ENCODE measurements at places on chromosomes 1 and 21.

DNA sequence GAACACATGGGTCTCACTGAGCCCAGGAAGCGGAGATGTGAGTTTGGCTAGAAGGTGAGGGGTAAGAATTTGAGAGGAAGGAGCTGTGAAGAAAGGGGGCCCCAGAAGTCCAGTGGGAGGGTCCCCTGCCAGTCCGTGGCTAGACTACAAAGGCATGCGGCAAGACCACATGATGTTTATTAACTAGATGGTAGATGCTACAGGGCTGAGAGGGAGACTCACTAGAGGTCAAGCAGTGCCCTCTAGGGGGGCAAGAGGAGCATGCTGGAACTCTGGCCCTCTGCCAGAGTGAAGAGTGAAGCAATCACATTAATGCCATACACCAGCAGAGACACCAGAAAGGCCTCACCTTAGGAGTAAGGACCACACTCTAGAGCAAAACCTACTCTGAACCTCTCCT lies 12.2 kb downstream of the KIAA0319L start:
- DNase-seq, result peak; percentile 57

GRCh38 chr1:118841521-118841920 lies 146.6 kb downstream of the TBX15 start:
- no peak for DNase-seq

DNA sequence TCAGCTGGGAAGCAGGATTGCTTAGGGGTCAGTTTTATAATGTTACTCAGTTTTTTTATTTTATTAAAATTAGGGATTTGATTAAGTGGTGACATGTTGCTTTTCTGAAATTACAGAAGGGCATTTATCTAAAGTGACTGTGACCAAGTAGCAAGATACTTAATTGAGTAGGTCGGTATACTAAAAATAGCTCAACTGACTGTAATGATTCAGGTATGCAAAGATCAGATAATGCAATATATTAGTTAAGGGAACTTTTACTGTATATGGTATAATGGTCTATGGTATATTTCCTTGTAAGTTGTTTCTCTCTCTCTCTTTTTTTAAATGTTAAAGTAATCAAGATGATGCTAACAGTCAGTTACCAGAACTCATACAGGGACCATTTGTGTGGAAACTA lies 26.2 kb downstream of the RLF start:
- no peak for DNase-seq

- no peak for DNase-seq
These were observed 2.0 kb upstream of the OR2AK2 start for GRCh38 chr1:247962911-247963588.

GRCh38 chr1:176241385-176242015 lies 34.4 kb upstream of the COP1 start:
- DNase-seq, result peak; percentile 86

- DNase-seq, result peak; percentile 91
These were observed 202.1 kb upstream of the SGIP1 start for GRCh38 chr1:66331658-66332547.

GRCh38 chr1:34162852-34163766 lies 1.9 kb downstream of the CSMD2 start:
- DNase-seq, result peak; percentile 76

- DNase-seq, result peak; percentile 77
These were observed 52.3 kb downstream of the BCAR3 start for GRCh38 chr1:93629101-93630059.

- DNase-seq, result no peak
These were observed 411.0 kb upstream of the NEGR1 start for GRCh38 chr1:72693376-72693775.

DNA sequence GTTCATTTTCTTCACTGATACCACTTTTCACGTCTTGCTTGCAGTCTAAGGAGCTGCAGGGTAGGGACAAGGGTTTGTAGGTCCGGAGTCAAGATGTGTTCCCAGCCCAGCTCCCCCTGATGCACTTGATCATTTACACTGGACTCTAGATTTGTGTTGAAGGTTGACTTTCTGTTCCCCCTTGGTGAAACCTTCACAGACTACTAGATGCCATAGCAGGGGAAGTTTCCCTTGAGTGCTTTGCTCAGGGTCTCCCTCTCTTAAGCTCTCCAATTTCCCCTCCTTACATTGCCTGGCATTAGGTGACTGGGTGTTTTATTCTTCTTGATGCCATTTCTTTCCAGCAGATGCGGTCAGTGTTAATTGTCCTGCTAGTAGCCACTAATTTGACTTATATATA lies 8.0 kb upstream of the RAB3GAP2 start:
- DNase-seq, result no peak

GRCh38 chr1:205430696-205431305 lies 8.9 kb upstream of the LEMD1 start:
- DNase-seq, result peak; percentile 41

DNA sequence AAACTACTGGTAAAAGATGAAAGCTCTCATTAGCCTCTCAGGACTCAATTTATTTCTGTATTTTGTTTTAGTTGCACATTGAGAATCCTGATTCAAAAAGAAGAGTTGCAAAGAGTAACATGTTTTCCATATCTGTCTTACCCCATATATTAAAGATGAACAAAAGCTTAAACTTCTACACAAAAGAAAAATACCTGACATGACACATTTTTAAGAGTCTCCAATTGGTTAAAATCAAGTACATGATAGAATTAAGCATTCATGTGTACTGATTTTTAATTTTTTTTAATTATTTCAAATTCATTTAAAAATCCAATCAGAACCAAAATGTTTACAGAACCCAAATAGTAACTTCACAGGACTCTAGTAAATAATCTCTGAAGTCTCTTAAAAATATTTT lies 72.0 kb downstream of the FOXJ3 start:
- DNase-seq, result no peak

DNA sequence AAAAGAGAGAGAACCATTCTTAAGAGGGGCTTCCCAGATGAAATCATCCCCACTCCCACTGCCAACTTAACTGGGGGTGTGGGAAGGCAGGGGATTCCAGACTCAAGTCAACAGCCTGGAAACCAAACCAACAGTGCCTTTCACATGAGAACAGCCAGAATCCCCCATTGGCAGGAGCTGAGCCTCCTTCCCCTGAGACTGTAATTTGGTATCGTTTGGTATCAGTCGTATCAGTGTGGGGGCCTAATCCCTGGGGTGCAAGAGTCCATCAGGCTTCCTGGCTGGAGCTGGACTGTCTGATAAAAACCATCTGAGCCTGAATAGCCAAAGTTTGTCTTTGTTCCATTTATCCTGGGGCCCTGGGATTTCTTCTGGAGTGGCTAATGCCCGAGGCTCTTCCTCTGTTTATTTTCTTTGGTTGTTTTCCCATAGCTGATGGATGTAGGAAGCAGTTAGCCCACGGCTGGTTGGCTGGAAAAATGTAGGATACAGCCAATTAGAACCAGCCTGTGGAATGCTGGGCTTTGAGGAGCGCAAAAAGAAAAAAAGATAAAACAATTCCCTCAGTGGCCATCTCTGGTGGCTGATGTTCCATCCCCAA lies 84.6 kb downstream of the LAMC2 start:
- DNase-seq, result peak; percentile 98

GRCh38 chr1:202860744-202861419 lies 28.1 kb downstream of the RABIF start:
- DNase-seq, result peak; percentile 65

- peak; percentile 82 for DNase-seq
These were observed 38.2 kb downstream of the ETS2 start for GRCh38 chr21:38843806-38844503.

DNA sequence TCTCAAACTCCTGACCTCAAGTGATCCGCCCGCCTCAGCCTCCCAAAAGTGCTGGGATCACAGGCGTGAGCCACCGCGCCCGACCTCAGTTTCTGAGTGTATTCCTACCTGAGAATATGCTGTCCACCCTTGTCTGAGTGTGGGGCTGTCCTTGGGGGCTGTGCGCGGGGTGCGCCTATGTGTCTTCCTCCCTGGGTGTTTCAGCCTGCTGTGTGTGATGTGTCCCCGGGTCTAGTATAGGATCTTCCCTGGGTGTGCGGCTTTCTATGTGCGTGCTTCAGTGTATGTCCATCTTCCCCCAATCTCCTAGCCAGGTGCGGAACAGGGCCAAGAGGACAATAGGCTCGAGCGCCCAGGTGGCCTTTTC lies 8.3 kb upstream of the ID3 start:
- DNase-seq, result no peak

- no peak for DNase-seq
These were observed 55.0 kb downstream of the MPZL1 start for GRCh38 chr1:167776616-167777268.

DNA sequence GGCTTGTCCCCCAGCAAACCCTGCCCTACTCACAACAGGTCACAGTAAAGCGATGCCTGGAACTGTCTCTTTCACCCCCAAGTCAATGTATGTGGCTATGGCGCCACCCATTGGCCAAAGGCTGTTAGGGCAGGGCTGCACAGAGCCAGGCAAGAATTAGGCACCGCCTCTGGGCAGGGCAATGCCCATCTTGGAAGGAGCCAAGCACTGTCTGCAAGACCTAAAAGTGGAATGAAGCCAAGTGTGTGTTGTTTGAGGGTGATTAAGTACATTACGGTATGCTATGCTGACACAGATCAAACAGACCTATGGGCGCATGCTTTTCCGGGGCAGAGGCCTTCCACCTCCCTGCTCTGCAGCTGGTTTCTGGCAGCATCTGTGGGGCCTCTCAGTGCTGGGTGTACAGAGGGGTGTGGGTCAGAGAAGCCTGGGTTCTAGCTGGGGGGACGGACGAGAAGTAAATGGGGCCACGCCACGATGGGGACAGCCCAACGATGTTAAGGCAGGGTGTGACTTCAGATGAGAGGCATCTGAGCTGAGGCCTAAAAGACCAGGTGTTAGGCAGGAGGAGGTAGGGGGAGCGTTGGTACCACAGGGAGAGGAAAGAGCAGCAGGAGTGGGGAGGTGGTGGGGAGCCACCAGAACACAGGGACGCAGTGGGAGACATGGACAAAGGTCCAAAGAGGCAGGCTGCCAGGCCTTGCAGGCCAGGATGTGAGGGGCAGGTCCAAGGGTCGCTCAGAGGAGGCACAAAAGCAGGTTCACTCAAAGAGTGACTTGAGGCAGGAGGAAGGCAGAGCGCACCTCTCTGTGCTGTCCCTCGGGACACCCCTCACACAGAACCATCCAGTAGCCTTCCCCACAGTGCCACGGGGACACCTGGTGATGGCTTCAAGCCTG lies 49.8 kb downstream of the ACOT7 start:
- peak; percentile 79 for DNase-seq

GRCh38 chr1:6534248-6534822 lies 20.0 kb downstream of the NOL9 start:
- no peak for DNase-seq

DNA sequence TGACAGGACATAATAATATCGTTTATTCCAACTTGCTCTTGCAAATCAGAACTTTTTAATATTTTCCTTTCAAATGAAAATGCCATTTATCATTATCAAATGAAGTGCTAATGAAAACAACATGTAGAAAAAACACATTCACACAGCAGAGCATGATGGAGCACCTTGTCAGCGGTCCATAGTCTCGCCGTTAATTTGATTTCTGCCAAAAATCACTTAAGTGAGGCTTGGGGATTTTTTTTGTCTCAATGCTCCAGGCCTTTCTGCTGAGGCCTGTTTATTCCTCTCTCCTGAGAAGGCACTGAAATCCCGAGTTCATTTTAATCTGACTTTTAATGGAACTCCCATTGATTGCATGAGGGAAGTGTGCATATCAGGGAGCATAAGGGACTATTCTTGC lies 122.5 kb downstream of the ELAVL4 start:
- no peak for DNase-seq

- DNase-seq, result no peak
These were observed 719 bp upstream of the PARS2 start for GRCh38 chr1:54764922-54765561.

DNA sequence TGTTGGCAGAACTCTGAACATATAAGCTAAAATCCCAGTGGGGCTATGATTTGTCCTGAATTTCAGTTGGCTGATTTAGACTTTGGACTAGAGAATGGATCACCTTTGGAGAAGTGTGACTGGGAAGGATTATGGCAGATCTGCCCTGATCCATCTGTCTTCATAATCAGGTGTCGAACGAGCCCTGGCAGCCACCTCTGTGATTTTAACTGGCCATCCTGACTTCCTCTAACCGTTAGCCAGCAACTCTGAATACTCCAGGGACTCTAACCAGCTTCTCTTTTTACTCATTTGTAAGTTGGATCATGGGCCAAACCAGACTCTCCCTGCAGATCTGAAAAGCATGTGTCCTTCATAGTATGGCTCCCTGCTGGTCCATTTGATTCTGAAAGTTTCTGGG lies 32.0 kb downstream of the ACTN2 start:
- no peak for DNase-seq

GRCh38 chr21:36134803-36135390 lies at the start of gene CBR3:
TSS of gene CBR3 (plus strand) at chr21:36135079. CDS start at chr21:36135193, 114 bp downstream.
- DNase-seq, result peak; percentile 75

DNA sequence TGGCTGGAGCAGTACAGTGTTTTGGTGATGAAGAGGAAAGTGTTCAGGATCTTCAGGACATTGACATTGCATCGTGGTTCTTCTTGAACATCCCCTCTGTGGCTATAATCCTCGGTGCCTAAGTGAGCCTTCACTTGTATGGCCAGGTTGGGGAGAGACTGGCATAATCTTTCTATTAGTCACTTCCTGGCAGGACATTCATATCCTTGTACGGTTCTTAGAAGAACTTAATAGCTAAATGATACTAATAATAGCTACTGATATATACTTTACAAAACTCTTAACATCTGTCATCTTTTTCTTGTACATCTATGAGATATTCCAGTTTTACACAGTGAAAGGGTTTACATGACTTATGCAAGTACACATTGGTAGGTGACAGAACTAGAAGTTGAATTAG lies 35.8 kb downstream of the CELF3 start:
- DNase-seq, result peak; percentile 93

DNA sequence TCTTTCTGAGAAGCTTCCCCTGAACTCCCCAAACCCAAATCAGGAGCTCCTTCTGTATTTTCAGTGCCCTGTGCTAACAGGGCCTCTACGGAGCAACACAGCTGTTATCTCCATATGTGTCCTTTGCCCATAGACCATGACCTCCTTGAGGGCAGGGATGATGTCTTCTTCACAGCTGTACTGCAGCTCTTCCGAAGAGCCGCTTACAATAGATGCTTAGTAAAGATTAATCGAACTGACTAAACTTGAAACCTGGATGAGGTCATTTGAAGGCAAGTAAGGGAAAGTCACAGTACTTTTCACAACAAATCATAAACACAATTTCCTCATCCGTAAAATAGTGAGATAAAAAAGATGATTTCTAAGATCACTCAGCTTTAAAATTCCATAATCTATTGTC lies 4.4 kb upstream of the KCNN3 start:
- DNase-seq, result no peak

- DNase-seq, result no peak
These were observed 112.9 kb upstream of the WARS2 start for GRCh38 chr1:119253366-119253765.

DNA sequence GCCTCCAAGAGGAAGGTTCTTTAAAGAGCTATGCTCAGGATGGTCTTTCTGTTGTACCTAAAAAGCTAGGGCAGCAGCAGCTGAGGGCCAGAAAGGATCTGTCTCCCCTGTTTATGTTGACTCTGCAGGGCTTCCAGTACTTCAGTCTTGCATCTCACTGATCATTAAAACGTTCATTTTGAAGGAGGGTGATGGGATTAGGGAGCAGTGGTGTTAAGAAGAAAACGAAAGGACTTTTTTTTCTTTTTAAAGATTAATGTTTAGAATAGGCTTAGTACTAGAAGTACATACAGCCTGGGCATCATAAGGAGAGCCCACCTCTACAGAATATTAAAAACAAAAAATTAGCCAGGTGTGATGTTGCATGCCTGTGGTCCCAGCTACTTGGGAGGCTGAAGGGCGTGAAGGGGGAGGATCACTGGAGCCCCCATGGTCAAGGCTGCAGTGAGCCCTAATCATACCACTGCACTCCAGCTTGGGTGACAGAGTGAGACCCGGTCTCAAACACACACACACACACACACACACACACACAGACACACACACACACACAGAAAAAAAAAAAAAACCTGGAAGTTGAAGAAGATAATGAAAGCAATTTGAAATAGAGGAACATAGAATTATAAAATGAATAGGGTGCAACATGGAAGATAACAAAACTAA lies 2.9 kb downstream of the CR1L start:
- no peak for DNase-seq

Measured in EL (cell line).